ENCODE measurements at places on chromosomes 5 and 9. TPM values are rescaled to one million over a fixed set of nuclear protein-coding genes. Genes with fewer than 3 reads are reported as not detected.

- no peak for DNase-seq
Observed at GRCh38 chr5:179371121-179371510, 25.9 kb upstream of the ADAMTS2 start.

- DNase-seq = no peak
Observed at GRCh38 chr5:56176871-56177533, 56.1 kb downstream of the ANKRD55 start.

DNA sequence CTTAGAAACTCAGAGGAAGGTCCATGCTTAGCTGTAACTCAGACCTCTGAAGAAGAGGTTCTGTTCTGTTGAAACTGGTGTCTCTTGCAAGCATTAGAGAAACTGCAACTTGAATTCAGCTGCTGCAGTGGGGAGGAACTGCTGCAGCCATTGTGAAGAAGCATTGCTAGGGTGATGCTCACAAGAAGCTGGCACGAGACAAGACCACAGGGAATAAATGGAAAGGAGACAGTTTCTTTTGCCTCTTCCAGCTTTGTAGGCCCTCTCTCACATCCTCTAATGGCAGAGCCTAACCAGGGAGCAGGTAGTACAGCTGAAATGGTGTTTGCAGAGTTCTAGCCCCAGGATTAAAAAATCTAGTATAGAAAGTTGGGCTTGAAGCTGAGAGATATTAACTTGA, 148.0 kb upstream of the DMAC1 start:
- no peak for DNase-seq

- DNase-seq = no peak
Observed at GRCh38 chr5:54002779-54003178, 307.6 kb downstream of the ARL15 start.

GRCh38 chr5:147576646-147577535, 67.0 kb upstream of the DPYSL3 start:
- DNase-seq = peak; percentile 44

- DNase-seq = no peak
Observed at GRCh38 chr5:160020964-160021363, 12.0 kb downstream of the TTC1 start.

GRCh38 chr5:51194671-51195070, 188.6 kb upstream of the ISL1 start:
- no peak for DNase-seq

The LRRC26 gene
- total RNA-seq = 3.0 TPM

DNA sequence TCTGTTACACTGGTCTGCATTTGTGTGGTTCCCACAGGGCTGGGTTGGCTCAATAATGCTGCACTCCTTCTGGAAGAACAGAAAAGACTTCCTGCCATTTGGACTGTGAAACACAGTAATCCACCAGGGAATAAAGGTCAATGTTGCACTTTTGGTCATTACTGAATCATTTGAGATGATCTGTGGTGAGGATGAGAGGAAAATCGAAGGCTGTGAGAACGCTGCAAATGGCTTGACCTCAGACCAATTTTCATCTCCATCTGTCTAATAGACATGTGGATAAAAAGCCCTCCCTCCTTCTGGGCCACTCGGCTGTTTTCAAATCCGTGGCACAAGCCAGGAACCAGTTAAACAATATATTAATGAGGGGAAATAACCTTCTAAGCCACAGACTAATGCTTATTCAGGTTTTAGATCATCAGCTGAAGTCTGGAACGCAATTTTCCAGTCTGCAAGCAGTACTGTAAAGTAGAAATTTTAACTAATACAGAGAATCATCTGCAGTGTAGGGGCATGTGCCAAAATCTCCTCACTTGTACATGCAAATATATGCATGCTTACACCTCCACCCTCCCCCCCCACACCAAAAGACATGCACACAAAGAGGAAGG, 20.2 kb downstream of the TLE1 start:
- no peak for DNase-seq

The PHF2 gene
- total RNA-seq = 7.2 TPM

The FLT4 gene
- total RNA-seq = 2.3 TPM

The TMEM215 gene
- not detected for total RNA-seq

The FCHSD1 gene
- total RNA-seq = 19.7 TPM

The TNIP1 gene
- 176 TPM for total RNA-seq

DNA sequence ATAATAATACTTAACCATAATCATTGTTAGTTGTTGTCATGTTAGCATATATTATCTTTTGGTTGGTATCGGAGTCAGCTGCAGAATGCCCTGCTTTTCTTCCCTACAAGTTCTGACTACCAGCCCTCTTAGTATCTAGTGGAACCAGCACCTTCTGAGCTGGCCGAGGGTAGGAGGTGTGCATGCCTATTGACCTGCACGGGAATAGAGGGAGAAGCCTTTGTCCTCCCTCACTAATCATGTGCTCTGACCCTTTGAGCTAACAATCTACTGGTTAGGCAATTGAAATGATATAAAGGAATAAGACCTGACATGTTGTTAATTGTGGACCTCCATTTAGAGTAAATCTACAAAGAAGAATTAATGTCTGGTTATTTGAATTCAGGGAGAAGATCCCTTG, 4.1 kb downstream of the PCSK5 start:
- no peak for DNase-seq

The HMCN2 gene
- not detected for total RNA-seq

The SLC6A19 gene
- total RNA-seq = not detected

- no peak for DNase-seq
Observed at GRCh38 chr9:76101947-76102346, 211.5 kb downstream of the PCSK5 start.

GRCh38 chr5:125835293-125836172, 587.7 kb upstream of the GRAMD2B start:
- no peak for DNase-seq

- DNase-seq = no peak
Observed at GRCh38 chr9:21443849-21444625, 3.8 kb downstream of the IFNA1 start.

DNA sequence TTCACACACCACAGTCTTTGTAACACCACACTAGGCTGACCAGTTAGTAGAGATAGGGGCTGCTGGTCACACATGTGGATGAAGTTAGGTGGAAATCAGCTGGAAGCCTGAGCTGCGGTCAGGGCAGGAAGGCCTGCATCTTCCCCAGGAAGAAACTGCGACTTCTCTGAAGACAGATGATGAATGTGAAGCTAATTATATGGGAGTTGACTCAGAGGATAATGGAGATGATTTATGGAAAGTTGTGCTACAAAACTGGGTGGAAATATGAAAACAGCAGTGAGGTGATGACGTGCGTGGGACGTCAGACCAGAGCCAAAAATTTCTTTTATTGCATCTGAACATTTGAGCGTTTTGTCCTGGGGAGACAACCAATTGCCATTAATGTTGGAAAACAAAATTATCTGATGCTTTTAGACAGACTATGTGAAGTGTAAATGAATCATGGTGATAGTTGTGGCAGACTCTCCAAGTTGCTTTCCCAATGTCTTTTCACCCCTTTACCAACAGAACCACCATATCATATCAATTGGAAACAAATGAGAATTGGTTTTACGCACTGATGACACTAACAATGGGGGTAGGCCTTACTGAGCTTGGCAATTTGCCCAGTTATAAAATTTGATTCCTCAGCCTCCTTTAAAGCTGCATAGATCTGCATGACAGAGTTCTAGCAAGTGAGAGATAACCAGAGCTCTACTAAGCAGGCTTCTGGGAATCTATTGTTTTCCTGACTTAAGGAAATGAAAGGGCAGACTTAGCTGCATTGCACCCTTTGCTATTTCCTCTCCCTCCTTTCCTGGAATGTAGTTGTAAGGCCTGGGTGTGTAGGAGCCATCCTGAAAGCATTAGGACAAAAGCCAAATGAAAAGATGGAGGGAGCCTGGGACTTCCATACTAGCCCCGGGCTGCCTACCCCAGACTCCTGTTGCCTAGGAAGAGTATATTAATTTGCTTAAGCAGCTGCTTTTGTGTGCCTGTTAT, 84.0 kb downstream of the RAB3C start:
- DNase-seq = no peak

DNA sequence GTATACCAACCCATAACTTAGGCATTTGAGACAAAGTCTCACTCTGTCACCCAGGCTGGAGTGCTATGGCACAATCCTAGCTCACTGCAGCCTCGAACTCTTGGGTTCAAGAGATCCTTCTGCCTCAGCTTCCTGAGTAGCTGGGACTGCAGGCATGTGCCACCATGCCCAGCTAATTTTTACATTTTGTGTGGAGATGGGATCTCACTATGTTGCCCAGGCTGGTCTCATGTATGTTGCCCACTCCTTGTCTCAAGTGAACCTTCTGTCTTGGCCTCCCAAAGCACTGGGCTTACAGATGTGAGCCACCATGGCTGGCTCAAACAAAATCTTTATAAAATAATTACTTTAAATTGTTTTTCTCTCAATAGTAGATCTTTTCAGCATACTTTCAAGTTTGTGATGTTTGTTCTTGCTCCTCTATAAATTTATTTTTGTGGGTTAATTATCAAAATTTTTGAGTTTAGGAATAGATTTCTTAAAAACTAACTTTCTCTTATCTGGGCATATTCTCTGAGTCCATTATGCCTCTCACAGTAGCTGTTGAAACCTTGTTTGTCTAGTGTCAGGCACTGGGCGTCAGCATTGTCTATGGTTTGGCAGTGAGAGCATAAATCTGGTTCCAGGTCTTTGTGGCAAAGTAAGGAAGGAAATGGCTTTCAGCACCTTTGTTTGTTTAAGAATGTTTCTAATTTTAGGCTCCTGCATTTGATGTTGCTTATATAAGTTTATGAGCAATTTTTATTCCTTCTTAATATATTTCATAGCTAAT, 38.7 kb downstream of the NLN start:
- DNase-seq = no peak

The LHX2 gene
- total RNA-seq = 4.0 TPM

The TMOD1 gene
- total RNA-seq = 25.7 TPM

- no peak for DNase-seq
Observed at GRCh38 chr9:129138476-129139232, 27.4 kb downstream of the PTPA start.

The TXNDC8 gene
- not detected for total RNA-seq

The PCDHB16 gene
- 4.1 TPM for total RNA-seq

DNA sequence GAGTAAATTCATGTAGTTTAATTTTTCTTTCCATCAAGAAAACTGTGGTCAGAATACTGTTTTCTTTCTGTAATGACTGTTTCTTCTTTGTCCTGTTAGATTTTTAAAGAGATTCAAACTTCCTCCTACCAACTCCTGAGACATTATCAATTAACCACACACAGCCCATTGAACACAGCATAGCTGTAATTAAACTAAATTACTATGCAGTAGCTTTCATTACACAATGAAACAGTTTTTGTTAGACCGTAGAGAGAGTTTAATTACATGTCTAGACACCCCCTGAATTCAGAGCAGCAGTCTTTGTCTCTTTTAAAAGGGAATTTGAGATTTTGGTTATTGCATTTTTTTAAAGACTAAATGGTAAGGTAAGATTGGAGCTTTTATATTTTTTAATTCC, 77.5 kb downstream of the STARD4 start:
- DNase-seq = no peak

- DNase-seq = peak; percentile 76
Observed at GRCh38 chr5:68344447-68345111, 129.0 kb downstream of the PIK3R1 start.

DNA sequence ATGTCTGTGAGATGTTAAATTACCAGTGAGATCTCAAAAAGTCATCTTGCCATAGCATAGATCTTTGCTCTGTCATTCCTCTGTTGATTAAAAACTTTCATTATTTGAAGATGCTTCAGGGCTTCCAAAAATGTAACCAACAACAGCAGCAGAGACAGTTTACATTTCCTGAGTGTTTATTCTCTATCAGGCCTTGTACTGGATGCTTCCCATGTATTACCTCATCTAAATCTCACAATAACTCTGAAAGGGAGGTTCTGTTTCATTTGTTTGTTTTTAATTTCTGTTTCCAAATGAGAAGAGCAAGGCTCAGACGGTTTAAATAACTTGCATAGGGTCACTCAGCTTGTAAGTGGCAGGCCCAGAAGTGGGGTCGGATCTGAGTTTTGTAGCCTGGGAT, 45.2 kb downstream of the MRRF start:
- no peak for DNase-seq

The NME5 gene
- not detected for total RNA-seq

- no peak for DNase-seq
Observed at GRCh38 chr5:128395073-128395472, 143.0 kb downstream of the FBN2 start.

GRCh38 chr9:16254674-16255073, 615.8 kb downstream of the BNC2 start:
- no peak for DNase-seq

All from Caki2 (cell line).